Neural progenitor cell (in vitro differentiated cells): ENCODE measurements at places on chromosomes 7 and 10. TPM values are rescaled to one million over a fixed set of nuclear protein-coding genes. Genes with fewer than 3 reads are reported as not detected.

The PGAM2 gene
- total RNA-seq: 11.2 and 11.3 TPM in 2 replicates

The AMPH gene
- 21.2 and 22.8 TPM in 2 replicates for total RNA-seq

The CYP26C1 gene
- total RNA-seq: 0.04 and 0.22 TPM in 2 replicates

The ADAMTS14 gene
- total RNA-seq: 0.53 TPM in 1 of 2 replicates, not detected in the other

The GOT1 gene
- total RNA-seq: 35.7 and 36.1 TPM in 2 replicates

The SPAM1 gene
- total RNA-seq: not detected in 2 replicates

The DOCK1 gene
- 67.0 and 72.6 TPM in 2 replicates for total RNA-seq

The OPN4 gene
- not detected in 2 replicates for total RNA-seq

The PLXDC2 gene
- 30.1 and 44.2 TPM in 2 replicates for total RNA-seq

The CFAP70 gene
- 1.1 and 1.7 TPM in 2 replicates for total RNA-seq

The NACAD gene
- total RNA-seq: 0.39 and 1.5 TPM in 2 replicates

The GPR37 gene
- total RNA-seq: 0.21 and 0.43 TPM in 2 replicates

The UCN3 gene
- total RNA-seq: not detected in 2 replicates

The DOCK4 gene
- 9.6 and 11.4 TPM in 2 replicates for total RNA-seq

The KMT2E gene
- total RNA-seq: 87.7 and 124 TPM in 2 replicates

The CHST3 gene
- total RNA-seq: 9.1 and 11.9 TPM in 2 replicates

The PLA2G12B gene
- 0.12 TPM in 1 of 2 replicates, not detected in the other for total RNA-seq

The LRRC17 gene
- 4.3 and 4.6 TPM in 2 replicates for total RNA-seq

The FAM241B gene
- 2.6 and 4.6 TPM in 2 replicates for total RNA-seq

The NPFFR1 gene
- 0.06 TPM in 1 of 2 replicates, not detected in the other for total RNA-seq

The C10orf105 gene
- 0.39 and 1.5 TPM in 2 replicates for total RNA-seq

The PRF1 gene
- total RNA-seq: not detected in 2 replicates

The GIMAP8 gene
- not detected in 2 replicates for total RNA-seq

The GDF10 gene
- 0.28 and 1.6 TPM in 2 replicates for total RNA-seq

The NFKB2 gene
- 4.0 and 14.9 TPM in 2 replicates for total RNA-seq

The CYP3A7 gene
- total RNA-seq: not detected in 2 replicates

The PKD2L1 gene
- not detected in 2 replicates for total RNA-seq

The MALRD1 gene
- 0.11 and 0.71 TPM in 2 replicates for total RNA-seq
